ENCODE measurements at places on chromosomes 1 and 21.
A peak's percentile ranks its signal among the peaks of the same experiment; 100 is the strongest.

DNA sequence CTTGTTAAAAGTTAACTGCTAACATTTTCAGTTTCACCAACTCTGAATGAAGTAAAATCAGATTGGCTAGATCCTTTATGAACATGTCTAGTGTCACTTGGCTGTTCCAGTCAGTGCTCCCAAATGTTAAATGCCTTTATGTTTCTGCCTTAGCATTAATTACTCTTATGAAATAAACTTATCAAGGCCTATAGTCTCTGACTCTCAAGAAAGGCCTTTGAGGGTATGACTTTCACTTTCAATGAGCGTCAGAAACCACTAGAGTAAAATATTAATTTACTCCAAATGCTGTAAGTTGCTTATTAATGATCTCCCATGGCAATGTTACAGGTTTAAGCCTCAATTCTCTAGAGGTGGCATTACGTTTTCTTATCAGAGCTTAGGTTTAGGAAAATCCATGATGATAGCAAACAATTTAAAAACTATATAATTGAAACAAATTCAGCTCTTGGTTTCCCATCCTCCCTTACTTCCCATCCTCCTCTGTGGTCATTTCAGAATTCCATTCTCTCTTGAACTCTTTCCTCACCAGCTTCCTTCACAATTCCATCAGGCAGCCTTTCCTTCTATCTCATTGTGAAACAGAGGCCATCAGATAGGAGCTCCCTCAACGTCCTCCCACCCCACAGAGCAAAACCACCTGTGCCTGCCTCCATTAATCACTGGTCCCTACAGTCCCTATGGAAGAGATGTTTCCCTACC lies 108.6 kb upstream of the COP1 start:
- DNase-seq: no peak

- no peak for DNase-seq
Measured at GRCh38 chr21:42569732-42570301, 56.2 kb downstream of the SLC37A1 start.

GRCh38 chr1:66166753-66167152 lies 367.2 kb upstream of the SGIP1 start:
- no peak for DNase-seq

GRCh38 chr1:81585371-81585770 lies 215.4 kb upstream of the ADGRL2 start:
- DNase-seq: no peak

DNA sequence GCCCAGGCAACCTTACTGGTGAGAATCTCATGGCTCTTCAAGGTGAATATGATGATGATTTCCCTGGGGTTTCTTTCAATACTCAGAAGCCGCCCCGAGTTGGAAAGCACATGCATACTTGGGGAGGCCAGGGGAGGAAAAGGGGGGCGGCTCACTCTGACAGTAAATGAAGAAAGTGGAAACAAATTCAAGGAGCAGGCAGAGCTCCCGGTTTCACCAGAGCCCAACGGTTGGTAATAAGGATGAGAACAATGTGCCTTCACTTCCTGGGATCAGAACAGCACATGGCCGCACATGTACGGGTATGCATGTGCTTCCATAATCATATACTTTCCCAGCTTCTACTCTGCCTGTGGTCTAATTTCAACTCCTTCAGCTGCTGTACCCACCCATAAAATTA lies 3.8 kb upstream of the ARHGEF2 start:
- no peak for DNase-seq

DNA sequence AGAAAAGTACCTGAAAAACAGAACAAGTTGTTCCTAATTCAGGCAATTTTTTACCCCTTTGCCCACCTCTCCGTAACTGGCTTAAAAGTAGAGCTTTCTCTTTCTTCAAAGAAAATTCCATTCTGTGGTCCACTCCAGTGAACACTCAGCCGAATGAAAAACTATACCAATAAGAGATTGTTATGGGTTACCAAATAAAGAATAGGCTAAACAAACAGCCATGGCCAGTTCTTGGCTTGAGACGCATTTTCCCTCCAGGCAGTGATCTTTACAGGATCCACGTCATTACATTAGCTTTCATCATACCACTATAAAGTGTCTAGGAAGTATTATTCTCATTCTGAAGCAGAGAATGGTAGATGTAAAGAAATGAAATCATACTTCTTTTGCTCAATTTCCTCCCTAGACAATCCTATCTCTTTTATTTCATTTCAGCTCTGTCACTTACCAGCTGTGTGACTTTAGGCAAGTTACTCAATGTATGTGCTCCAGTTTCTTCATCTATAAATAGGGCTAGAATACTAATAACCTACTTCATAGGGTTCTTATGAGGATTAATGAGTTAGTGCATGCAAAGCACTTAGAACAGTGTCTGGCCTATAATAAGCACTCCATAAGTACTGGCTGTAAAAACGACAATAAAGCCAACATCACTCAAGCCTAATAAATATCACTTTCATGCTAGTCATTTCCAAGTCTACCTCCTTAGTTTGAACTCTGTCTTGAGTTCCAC lies 26.5 kb upstream of the TRIM45 start:
- DNase-seq: no peak

- peak; percentile 14 for DNase-seq
Measured at GRCh38 chr1:84086189-84086588, 57.9 kb upstream of the PRKACB start.

- no peak for DNase-seq
Measured at GRCh38 chr1:28159243-28159642, 17.2 kb downstream of the PTAFR start.

DNA sequence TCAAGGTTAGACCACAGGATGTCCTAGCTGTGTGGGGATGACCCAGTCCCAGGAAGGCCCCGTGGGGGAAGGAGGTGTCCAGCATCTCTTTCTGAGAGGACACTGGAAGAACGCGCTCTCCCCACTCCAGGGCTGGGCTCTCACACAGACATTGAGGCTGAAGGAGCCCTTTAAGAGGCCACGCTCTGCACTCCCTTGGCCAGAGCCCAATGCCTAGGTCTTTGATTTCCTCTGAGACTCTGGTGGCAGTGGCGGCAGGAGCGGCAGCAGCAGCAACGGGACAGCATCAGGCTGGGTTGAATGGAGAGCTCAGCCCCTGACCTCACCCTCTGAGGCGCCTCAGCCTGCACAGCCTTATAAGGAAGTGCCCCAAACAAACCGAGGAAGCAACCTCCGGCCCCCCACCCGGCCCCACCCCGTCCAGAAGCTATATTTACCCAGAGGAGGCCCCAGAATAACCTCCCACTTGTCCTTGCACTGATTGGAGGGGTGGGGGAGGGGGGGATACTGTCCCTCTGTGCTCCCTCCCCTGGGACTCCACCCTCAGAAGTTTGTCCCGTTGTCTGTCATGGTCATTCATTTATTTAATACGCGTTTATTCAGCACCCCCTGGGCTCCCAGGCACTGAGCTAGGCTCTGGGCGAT lies 12.3 kb downstream of the NES start:
- DNase-seq: peak; percentile 74

DNA sequence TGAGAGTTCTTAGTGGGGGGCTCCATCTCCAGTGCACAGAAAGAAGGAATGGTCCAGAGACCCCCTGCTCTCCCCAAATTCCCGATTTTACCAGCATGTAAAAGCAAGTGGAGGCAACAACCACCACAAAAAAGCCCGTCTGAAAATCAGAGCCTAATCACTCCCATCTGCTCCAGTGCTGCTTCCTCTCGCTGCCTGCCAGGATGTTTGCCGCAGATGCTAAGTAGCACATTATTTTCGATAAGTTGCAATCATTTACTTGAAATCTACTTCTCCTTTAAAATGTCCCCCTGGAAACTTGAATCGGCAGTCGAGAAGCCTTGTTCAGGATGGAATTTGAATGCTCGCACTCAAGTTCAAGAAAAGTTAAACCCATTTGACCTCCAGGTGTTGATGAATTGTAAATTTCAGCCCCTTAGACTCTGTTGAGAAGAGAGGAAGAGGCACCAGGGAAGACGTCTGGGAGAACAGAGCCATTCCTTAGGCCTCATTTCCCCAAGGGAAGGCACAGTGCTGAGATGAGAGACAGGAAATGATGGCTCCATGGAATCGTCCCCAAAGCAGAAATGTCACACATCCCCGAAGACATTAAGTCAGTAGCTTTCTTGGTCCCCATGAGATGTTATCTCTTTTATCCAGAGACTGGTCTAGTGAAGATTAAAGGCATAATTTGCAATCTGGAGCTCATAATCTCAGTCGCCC lies 221.3 kb downstream of the PBX1 start:
- no peak for DNase-seq

DNA sequence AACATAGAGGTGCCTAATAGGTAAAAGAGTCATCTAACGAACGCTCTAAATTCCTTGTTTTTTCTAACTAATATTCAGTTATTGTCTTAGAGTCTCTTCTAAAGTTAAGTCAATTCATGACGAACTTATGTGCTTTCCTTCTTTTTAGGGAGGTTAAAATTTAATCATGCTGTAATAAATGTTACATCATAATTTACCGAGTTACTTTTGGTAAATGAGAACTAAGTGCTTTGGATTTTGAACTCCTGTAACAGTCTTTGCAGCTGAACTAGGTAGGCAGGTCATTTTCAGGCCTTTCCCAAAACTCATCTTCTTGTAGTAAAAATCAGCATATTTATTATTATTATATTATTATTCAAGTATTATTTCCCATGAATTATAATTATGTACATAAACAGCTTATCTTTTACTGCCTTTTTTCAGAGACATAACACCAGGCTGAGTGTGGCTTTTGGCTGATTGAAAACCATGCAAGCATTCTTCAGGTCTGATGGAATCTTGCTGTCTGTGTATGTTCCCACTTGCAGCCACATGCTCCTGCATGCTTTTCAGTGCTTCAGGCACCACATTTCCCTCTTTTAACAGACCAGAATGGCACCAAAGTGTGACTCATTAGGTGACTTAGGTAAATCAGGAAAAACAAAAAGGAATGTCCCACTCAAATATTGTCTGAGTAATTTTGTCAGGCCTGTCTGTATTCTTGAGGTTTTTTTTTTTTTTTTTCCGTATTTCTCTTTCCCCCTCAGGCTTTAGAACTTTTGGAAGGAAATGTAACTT lies 81.0 kb upstream of the CD55 start:
- peak; percentile 6 for DNase-seq

DNA sequence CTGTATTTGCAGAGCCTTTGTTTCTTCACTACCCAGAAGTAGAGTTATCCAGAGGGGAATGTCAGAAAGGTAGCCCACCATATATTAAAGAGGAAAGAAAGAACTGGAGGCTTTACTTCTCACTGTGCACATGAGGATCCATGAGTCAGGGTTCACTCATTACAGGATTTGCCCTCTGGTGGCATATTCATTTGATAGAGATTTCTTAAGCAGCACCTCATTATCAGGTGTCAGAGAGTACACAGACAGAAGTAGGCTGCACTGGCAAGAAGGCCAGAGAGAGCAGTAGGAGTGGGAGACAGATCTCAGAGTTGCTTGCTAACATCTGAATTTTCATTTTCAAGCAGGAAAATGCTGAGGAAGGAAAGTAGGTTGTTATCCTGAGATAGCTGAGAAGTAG lies 123.8 kb downstream of the PIK3R3 start:
- no peak for DNase-seq
